ENCODE measurements at places on chromosomes 3 and 15. TPM values are rescaled to one million over a fixed set of nuclear protein-coding genes. Genes with fewer than 3 reads are reported as not detected.

- DNase-seq, result no peak
These were observed 59.4 kb downstream of the WNT5A start for GRCh38 chr3:55427739-55428138.

BAHD1 gene
- total RNA-seq, result 11.7 TPM

DNA sequence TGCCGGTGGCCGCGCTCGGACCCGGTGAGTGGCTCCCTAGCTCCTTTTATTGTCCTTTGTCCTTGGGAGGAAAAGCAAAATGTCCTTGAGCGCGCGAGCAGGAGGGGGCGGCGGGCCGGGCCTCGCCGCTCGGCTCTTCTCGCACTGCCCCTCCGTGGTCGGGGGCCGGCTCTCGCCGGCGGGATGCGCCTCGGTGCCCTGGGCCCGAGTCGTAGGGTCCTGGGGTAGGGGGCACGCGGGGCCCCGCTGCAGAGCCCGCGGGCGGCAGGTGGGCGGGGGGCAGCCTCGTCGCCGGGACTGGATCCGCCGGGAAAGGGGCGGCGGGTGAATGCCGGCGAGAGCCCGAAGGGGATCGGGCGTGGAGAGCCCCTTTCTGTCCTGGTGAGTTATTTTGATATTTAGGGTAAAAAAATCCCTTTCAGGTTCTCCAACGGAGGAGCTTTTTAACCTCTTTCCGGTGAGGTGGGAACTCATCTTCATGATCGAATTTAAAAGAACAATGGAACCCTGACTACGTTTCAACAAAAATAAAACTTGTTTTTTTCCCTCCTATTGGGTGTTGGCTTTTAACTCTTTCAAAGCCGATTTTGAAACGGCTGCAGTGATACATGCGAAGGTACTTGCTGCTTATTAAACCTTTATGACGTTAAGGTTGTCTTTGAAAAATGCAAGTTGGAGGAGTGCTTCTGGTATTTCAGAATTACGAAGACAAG, 16.8 kb upstream of the CHD2 start:
- DNase-seq, result no peak

- DNase-seq, result no peak
These were observed 1.9 kb upstream of the DISP2 start for GRCh38 chr15:40355976-40356585.

GRCh38 chr3:52317208-52318000, 1.3 kb downstream of the DNAH1 start:
- DNase-seq, result peak; percentile 77

- DNase-seq, result no peak
These were observed 1109.2 kb upstream of the ALCAM start for GRCh38 chr3:104257486-104257885.

KLHL40 gene
- total RNA-seq, result not detected

- no peak for DNase-seq
These were observed 1.5 kb downstream of the SLC15A2 start for GRCh38 chr3:121895736-121896135.

CCR5 gene
- not detected for total RNA-seq

DNA sequence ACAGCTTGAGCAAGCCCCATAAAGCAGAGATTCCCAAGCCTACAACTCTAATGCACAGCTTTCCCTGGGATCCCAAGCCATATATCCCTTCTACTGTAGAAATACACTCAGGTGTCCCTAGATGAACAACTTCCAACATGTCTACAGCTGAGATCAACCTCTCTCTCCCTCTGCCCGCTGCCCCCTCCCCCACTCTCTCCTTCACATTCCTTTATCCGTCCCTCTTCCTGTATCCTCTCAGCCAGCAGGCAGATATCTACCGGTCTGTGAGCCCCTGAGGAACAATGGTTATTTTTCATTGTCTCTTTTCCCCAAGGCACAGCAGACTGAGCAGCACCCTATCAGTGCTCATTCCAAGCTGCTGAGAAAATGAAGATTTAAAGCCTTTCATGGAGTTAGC, 138.6 kb downstream of the SUCLG2 start:
- DNase-seq, result no peak

DNA sequence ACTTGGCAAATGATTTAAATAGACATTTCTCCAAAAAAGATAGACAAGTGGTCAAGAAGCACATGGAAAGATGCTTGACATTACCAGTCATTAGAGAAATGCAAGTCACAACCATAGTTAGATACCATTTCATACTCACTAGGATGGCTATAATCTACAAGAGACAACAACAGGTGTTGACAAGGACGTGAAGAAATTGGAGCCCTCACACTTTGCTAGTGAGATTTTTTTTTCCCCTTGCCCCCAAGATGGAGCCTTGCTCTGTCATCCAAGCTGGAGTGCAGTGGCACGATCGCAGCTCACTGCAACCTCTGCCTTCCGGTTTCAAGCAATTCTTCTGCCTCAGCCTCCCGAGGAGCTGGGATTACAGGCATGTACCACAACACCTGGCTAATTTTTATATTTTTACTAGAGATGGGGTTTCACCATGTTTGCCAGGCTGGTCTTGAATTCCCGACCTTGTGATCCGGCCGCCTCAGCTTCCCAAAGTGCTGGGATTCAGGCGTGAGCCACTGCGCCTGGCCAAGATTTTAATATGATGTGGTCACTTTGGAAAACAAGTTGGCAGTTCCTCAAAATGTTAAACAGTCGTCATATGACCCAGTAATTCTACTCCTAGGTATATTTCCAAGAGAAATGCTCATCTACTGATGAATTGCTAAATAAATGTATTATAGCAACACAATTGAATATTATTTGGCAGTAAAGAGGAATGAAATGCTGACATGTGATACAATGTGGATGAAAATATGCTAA, 103.3 kb downstream of the ATG7 start:
- DNase-seq, result no peak
